ENCODE measurements at places on chromosomes 13 and 19.

- DNase-seq = no peak
These were observed 14.2 kb upstream of the TUBGCP3 start for GRCh38 chr13:112602189-112602588.

- DNase-seq = no peak
These were observed 1.8 kb downstream of the FXYD1 start for GRCh38 chr19:35140207-35140961.

DNA sequence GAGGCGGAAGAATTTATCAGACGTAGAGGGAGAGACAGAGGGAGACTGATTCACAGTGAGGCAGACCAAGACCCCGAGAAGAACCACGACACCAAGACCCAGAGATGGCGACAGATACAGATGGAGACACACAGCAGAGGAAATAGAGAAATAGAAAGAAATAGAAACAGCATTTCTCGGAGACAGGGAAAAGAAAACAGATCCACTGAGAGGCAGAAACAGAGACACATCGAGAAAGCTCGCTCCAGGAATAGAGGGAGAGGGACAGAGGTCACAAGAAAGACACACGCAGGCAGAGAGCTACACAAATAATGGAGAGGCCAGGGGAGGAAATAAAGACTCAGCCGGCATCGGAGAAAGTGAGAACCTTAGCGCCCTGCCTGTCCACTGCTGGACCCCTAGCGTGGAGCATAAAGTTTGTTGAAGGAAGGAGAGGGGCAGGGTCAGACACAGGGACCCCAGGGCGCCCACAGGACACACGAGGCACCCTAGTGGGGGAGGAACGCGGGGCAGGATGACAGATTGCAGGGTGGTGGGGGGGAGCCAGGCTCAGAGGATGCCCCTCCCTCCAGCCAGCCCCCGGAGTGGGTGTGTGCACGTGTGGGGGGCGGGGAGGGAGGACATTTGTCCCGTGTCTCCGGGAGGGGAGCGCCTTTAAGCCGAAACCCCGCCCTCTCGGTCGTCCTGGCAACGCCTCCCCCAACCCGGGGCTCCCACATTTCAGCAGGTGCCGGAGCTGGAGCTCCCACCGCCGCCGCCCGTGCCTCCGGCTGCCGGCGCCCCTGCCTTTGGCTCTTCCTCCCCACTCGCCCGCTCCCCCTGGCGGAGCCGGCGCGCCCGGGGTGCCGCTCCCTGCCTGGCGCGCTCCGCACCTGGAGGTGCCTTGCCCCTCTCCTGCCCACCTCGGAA is at the start of gene PRKCG:
PRKCG (plus strand) TSS at position 716 of the 909 bp plus-strand sequence. CDS start 298 bp downstream, outside the sequence.
- DNase-seq = peak; percentile 85

GRCh38 chr13:28047757-28048388 is 52.5 kb downstream of the FLT3 start:
- no peak for DNase-seq

GRCh38 chr13:74889321-74889720 is 592.6 kb downstream of the TBC1D4 start:
- no peak for DNase-seq

DNA sequence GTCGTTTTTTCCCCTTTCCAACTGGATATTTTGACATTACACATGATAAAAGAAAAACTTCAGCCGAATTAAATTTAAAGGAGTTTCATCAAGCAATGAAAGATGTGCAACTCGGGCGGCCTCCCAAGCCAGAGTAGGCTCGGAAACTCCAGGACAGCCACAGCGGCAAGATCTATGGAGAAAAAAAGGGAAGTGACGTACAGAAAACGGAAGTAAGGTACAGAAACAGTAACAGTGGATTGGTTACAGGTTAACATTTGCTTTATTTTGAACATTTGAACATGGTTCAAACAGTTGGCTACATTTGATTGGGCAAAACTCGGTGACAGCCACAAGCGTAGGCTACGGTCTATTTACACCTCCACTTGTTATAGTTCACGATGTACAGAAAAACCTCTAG is 30.5 kb upstream of the FAM124A start:
- no peak for DNase-seq

Measured in endodermal cell (in vitro differentiated cells).